ENCODE measurements at places on chromosomes 2 and 18. TPM values are rescaled to one million over a fixed set of nuclear protein-coding genes. Genes with fewer than 3 reads are reported as not detected.

GRCh38 chr2:179438654-179439053, 174.0 kb upstream of the SESTD1 start:
- DNase-seq = no peak

DNA sequence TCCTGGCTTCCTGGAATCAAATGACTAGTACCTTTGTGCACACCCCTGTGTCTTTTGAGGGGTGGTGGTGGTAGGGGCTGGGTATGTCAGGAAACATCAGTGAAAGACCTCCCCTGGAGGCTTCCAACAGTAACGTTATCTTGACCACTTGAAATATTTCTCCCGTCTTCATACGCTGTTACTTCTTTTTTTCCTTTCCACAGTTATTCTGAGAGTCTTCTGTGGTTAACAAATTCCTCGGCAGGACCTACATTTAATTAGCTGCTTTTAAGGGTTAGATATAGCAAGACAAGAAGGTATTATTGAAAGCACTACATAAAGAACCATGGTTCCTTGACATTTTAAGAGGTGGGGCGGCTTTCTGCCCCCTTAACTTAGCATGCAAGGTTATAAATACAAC, 34.6 kb downstream of the UGP2 start:
- DNase-seq = no peak

DNA sequence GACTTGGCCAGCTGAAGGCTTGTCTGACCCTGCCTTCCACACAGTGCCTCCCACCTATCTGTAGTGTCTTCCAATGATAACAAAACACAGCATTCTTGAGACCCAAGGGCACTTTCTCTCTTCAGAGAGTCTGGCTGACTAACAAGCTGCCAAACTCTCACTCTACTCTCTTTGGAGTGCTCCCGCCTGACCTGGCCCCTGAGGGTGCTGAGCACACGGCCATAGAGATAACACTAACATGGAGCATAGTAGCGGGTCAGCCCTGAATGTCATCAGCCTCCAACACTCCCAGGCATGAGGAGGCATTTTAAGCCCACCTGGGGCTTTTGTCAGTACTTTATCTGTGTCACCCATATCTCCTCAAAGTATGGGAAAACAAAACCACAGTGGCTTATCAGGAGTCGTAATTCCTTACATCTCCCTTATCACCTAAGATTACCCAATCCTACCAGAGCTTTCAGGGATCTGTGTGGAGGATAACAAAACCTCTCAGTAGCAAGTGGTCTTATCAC, 160.3 kb upstream of the TCF4 start:
- no peak for DNase-seq

DNA sequence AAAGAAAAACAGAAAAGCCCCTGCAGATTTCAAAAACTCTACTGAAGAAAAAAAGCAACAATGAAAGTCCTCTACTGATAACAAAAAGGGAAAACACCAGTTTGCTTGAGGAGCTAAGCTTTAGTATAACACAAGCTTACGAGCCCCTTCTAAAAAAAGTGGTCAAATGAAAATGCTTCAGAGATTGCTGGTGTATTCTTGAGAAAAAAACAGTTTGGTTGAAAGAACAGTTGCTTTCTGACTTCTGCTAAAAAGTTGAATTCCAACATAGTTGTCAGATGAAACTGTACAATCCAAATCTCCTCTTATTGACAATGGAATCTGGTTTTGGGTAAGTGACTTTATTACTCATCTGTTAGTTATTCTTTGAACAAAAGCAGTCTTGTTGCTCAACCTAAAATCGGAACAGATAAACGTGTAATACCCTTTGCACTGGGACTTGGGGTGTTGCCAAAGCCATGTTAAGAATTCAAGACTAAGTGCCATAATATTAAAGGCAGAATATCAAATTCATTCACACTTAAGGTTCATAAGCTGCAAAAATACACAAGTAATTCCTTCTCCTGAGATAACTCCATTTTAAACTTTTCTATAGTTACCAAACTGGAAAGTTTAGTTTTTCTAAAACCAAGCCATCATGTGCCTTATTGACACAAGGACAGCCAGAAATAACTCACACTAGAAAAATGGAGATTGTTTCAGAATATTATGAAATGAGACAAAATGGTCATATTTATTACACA, 45.3 kb upstream of the SPAG16 start:
- DNase-seq = no peak

The RAX gene
- not detected for polyA plus RNA-seq

The SIX2 gene
- polyA plus RNA-seq = 0.29 TPM

DNA sequence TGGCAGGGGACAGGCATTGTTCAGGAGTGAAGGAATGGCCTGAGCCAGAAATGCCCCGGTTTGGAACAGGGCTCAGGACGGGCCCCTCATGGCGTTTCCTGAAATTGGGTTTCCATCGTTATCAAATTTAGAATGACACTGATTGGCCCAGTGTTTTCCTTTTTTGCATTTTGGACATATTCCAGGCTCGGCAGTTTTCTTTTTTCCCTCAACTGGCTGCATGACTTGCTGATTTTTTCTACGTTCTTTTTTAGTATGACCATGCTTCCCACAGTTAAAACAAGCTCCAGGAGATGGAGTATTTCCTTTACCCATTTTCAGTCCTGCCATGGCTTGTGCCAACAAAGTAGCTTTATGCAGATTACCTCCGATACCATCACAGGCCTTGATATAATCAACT, 20.4 kb upstream of the LYG2 start:
- DNase-seq = no peak

GRCh38 chr2:225456619-225457260, 57.2 kb downstream of the NYAP2 start:
- DNase-seq = no peak

- DNase-seq = no peak
These were observed 49.6 kb upstream of the ZNF638 start for GRCh38 chr2:71281950-71282349.

DNA sequence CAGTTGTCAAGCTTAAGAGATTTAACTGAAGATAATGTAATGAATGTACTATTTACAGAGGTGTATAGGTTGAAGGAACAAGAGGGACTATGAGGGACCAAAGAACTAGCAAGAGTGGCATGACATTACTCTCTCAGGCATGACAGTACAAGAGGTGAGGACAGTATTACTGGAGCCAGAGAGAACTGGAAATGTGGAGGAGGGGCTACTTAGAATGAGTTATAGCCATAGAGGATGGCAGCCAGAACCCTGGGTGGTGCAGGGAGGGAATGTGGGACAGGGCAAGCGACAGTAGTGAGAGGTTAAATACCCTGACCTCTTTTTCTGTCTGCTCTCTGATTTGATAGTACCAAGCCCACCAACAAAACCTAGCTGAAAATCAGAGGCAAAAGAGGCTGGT, 122.6 kb upstream of the UGP2 start:
- no peak for DNase-seq

The ILKAP gene
- polyA plus RNA-seq = 57.3 TPM

DNA sequence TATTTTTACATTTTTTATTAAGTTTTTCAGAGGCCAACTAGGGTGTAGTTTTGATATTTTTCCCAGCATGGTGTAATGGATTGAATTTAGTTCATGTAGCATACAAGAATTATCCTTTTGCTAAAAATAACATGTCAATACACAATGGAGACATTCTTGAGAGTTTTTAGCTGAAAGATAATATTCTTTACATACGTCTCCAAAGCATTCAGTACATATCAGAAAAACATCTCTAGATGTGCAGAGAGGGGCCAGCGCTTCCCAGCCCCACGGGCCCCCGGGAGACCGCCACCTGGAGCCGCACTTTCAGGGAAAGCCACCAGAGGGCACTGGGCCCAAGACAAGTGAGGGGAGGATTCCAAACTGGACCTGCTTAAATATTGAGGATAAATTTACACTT, 499.4 kb downstream of the GALR1 start:
- DNase-seq = peak; percentile 10

The DDX18 gene
- polyA plus RNA-seq = 72.2 TPM

The TTC31 gene
- polyA plus RNA-seq = 37.3 TPM

The VWA3B gene
- 4.6 TPM for polyA plus RNA-seq

- no peak for DNase-seq
These were observed 90.4 kb downstream of the MEP1B start for GRCh38 chr18:32280188-32280783.

GRCh38 chr18:27793013-27793785, 383.7 kb downstream of the CDH2 start:
- no peak for DNase-seq

The CCDC68 gene
- polyA plus RNA-seq = 85.2 TPM

The SERPINB8 gene
- 3.3 TPM for polyA plus RNA-seq

DNA sequence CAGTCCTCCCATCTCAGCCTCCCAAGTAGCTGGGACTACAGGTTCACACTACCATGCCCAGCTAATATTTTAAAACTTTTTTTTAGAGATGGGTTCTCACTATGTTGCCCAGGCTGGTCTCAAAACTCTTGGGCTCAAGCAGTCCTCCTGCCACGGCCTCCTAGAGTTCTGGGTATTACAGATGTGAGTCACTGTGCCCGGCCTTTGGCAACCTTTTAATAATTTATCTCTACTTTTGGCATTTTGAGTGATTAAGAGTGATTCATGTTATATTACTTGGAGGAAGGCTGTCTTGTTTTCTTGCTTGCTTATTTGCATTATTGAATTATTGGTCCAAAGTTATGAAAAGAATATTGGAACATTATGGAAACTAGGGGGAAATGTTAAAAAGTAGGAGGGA, 24.3 kb downstream of the NCOA1 start:
- no peak for DNase-seq

The CENPO gene
- polyA plus RNA-seq = 23.1 TPM

- no peak for DNase-seq
These were observed 74.9 kb downstream of the CAPN13 start for GRCh38 chr2:30732376-30732775.

GRCh38 chr2:115684345-115684744, 1241.9 kb downstream of the DPP10 start:
- DNase-seq = no peak

The LHCGR gene
- 0.16 TPM for polyA plus RNA-seq

DNA sequence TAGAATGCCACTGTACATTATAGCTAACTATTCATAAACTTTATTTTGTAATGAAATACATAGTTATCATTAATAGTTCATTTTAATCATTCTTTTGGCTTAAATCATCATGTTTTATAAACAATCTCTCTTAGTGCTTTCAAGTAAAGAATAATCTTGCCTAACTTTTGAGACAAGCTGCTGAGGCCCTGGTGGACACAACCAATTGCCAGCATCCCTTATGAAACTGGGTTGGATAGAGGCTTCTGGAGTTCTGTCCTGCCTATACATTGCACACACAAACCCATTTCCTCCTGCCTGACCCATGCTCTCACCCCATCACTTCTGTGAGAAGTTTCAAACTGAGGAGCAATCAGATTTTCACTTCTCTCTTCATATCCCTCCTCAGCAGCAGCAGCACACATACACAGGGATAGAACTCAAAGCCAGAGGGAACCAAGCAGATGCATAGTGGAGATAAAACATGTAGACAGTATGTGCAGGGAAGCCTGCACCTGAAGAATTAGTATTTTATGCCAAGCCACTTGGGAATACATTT, 450.0 kb upstream of the SLC14A2 start:
- no peak for DNase-seq

The IL1B gene
- 1.0 TPM for polyA plus RNA-seq

DNA sequence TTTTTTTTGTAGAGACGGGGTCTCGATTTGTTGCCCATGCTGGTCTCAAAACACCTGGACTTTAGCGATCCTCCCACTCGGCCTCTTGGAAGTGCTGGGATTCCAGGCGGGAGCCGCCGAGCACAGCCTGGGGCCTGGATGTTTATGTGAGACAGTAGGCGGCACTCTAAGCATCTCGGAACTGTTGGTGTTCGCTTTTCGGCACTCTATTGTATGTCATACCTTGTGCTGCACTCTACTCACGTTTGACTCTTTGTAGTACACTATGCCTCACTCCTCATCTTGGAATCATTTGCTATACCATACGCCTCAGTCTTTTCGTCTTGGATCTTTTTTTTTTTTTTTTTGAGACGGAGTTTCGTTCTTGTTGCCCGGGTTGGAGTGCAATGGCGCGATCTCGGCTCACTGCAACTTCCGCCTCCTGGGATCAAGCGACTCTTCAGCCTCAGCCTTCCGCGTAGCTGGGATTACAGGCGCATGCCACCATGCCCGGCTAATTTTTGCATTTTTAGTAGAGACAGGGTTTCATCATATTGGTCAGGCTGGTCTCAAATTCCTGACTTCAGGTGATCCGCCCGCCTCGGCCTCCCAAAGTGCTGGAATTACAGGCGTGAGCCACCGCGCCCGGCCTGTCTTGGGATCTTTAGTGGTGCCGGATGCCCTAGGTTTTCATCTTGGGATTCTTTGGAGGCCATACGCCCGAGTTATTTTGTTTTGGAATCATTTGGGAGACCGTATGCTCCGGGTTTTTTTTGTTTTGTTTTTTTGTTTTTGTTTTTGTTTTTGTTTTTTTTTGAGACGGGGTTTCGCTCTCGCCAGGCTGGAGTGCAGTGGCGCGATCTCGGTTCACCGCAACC, 24.2 kb upstream of the ZDBF2 start:
- DNase-seq = no peak

DNA sequence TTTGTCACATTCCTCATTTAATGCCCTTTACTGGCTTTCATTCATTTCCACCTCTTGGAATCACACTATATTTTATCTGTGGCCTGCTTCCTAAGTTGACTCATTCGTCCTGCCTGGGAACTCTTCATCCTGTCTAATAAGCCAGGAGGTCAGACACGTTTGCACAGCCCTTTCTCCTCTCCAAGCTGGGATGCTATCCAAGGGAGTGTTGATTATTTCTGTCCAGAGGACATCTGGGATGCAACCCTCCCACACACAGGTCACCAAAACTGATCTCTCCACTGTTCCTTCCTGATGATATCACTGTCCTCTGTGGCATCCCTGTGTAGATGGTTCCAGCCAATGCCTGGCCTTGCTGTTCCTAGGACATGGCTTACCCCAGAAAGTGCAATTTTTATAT, 79.8 kb upstream of the NOSTRIN start:
- no peak for DNase-seq

DNA sequence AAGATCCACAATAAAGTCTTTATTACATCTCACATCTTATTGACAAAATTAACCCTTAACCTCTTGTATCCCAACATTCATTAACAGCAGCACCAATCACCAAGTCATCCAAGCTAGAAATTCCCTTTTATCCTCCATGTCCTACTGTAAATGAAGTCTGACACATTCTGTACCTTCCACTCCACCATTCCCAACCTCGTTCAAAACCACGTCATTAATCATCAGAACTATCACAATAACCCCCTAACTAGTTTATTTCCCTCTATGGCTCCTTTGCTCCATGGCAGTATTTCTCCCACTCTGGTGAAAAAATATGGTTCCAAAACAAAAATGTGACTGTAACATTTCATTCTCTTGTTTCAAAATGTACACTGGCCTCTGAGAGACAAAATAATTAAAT, 1626.2 kb downstream of the LRP1B start:
- no peak for DNase-seq

Measured in left lung (tissue), 14 donors.